WTC11 (cell line): ENCODE measurements at places on chromosomes 12 and 14.

- peak; percentile 62 for DNase-seq
Measured at GRCh38 chr14:68691031-68691791, 101.7 kb downstream of the ZFP36L1 start.

GRCh38 chr12:20525064-20525610 is 156.8 kb downstream of the PDE3A start:
- no peak for DNase-seq

DNA sequence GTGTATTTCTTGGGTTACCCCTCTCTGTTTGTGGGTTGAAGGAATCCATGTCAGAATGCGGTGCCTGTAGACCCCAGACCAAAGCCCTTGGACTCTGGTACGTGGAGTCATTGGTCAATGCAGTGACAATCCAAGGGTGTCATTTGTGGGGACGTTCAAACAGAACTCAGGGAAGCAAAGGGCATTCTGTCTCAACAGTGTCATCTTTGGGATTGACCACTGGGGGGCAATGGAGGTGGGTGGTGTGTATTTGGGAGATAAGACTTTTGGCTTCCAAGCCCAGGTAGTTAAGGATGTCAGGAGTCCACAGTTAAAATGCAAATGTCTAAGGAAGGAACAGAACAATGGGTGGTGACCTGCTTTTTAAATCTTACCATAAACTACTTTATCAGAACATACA is 54.6 kb upstream of the CCDC175 start:
- DNase-seq = peak; percentile 40

GRCh38 chr12:19191089-19191488 is 61.6 kb downstream of the PLEKHA5 start:
- DNase-seq = no peak

DNA sequence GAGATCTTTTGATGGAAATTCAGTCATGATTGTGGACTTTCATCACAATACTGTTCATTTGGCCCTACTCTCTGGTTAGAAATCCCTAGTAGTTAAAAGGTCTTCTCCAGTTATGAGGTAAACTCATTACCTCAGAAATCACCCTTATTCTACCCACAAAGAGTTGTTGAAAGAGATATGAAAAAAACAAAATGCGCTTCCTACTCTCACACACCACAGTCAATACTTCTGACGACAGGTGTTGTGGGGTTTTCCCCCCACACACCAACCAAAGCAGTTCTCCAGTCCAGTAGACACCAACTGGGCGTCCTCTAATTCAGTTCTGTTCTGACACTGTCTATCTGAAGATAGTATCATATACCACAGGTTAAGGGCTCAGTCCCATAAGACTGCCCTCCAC is 54.9 kb downstream of the TRMT5 start:
- no peak for DNase-seq

DNA sequence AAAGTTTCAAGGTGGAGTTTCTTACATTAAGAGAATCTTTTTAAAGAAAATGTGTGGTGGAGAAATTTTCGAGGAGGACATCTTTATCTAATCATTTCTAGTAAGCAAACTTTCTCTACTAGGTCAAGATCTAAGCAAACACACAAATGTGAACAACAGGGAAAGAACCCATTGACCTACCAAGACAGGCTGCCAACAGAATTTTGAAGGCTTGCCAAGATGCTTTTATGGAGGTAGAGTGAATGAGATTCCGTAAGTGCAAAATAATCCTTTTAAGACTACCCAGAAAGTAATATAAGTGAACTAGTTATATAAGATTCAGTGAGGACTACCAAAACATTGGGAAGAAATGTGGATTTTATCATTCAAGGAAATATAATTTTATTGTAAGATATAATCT is 357.1 kb upstream of the PDE3A start:
- no peak for DNase-seq

DNA sequence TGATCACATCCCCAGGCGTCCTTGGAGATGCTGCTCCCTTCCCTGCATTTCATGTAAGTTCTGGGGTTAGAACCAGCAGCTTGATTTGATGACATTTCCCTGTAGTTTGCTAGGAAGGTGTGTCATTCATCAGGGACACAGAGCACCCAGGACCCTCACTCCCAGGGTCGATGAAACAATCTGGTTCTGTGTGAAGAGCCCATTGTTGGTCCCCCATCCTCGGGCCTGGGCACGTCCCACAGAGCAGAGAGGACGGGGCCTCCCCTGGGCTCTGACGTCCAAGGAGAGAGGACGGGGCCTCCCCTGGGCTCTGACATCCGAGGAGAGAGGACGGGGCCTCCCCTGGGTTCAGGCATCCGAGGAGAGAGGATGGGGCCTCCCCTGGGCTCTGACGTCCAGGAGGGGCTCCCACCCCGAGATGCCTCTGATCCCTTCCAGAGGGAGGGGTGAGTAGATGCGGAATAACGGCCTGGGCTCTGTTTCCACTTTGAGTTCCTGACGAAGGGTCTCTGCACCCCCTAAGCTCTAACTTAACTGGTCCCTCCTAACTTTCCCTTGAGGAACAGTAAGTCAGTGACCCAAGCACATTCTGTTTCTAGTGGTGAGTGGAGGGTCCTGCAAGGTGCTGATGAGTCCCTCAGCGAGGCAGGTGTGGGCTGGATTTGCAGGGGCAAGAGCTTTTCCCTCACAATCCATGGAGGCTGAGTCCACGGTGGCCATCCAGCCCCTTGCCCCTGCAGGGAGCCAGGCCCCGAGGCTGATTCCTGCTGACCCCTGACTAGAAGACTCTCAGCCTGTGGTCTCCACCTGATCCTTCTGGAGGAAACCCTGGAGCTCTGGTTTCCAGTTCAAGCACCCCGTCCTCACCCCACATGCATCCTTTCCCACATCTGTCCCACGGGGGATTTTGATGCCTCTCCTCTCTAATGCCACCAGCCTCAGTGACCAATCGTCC is 35.5 kb upstream of the SFSWAP start:
- no peak for DNase-seq

GRCh38 chr14:75911883-75912282 is 69.9 kb downstream of the TGFB3 start:
- DNase-seq = peak; percentile 57

- DNase-seq = no peak
Measured at GRCh38 chr14:27090716-27091115, 492.9 kb upstream of the NOVA1 start.

DNA sequence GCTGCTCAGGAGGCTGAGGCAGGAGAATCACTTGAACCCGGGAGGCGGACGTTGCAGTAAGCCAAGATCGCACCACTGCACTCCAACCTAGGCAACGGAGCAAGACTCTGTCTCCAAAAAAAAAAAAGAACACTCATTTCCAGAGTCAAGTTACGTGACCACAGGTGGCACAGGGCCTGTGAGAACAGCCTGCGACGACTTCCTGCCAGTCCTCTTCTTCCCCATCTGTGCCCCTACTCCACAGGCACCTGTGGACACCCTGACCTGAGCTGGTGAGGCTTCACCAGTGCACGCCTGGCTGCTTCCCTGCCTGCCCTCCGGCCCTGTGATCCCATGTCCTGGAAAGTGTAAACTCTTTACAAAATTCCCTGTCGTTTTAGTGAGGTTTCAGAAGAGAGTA is 77.7 kb downstream of the PPP2R5C start:
- DNase-seq = no peak

DNA sequence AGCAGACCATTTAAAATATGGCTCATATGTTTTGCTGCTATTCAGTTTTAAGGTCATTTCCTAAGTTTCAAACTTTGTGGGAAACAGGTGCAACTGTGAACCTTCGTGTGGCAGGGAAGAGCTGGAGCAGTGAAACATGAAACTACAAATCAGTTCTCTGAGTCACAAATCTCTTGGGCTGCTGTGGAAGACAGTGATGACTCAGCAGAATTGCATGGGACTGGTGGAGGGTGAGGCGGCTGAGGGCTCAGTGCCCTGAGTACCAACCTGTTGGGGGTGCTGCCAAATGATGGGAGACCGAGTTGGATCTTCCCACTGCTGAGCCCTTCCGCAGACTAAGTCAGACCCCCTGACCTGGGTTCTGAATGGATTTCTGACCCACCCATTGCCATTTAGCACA is 8.4 kb upstream of the CALM1 start:
- peak; percentile 24 for DNase-seq

- DNase-seq = no peak
Measured at GRCh38 chr12:104282109-104282508, 21.4 kb upstream of the EID3 start.

DNA sequence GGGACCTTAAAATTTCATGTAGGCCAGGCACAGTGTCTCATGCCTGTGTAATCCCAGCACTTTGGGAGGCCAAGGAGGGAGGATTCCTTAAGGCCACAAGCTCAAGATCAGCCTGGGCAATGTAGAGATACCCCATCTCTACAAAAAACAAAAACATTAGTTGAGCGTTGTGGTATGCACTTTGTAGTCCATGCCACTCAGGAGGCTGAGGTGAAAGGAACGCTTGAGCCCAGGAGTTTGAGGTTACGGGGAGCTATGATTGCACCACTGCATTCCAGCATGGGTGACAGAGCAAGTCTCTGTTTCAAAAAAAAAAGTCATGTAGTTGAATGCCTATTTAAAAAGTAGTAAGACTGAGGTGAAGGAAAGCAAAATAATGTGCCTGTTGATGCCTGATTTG is 83.5 kb downstream of the TTC6 start:
- no peak for DNase-seq

- no peak for DNase-seq
Measured at GRCh38 chr12:15209782-15210181, 11.4 kb downstream of the RERG start.
